NCI-H524 (cell line): ENCODE measurements at places on chromosomes 2 and 18.
A peak's percentile ranks its signal among the peaks of the same experiment; 100 is the strongest.

DNA sequence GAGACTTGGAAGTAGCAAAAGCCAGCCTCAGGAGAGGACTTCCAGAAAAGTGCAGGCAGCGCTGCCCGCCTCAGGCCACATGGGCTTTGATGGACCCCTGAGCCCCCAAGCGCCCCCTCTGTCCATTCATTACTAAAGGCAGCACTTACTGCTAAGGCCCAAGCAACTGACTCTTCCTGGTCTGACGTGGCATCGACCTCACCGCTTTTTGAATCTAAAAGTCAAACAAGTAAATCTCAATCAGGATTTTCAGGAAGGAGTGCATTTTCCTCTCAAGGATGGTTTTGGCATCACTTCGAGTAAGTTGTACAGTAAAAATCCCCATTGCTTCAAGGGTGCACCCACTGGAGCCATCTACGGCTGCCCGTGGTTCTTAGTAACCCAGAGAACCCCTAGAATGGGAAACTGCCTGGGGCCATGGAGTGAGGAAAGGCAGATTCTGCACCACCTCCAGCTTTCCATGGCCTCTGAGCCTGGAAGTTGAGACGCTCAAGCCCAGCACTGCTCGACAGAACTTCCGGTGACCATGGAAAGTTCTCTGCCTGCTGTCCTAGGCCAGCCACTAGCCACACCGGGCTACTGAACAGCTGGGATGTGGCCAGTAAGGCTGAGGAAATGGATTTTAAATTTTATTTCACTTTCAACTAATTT lies 7.0 kb downstream of the HJURP start:
- DNase-seq, result no peak

- no peak for DNase-seq
Measured at GRCh38 chr2:30565851-30566358, 118.9 kb downstream of the LCLAT1 start.

- DNase-seq, result no peak
Measured at GRCh38 chr2:45275242-45275805, 266.1 kb upstream of the SIX2 start.

DNA sequence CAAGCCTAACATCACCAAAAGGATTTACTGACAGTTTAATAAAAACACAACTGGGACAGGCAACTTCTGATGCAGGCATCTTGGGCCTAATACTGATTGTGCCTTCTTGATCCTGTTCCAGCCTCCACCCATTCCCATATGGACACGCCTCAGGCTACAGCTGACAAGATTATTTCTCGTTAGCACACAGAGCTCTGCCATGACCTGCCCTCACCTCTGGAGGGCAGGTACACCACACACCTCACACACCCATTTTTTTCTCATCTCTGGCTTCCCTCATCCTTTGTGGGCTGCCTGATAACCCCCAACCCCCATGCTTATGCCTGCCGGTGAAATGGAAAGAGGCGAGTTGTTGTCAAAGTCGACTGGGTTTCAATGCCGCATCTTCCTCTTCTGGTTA lies 147.0 kb downstream of the ANTXR1 start:
- DNase-seq, result peak; percentile 35

DNA sequence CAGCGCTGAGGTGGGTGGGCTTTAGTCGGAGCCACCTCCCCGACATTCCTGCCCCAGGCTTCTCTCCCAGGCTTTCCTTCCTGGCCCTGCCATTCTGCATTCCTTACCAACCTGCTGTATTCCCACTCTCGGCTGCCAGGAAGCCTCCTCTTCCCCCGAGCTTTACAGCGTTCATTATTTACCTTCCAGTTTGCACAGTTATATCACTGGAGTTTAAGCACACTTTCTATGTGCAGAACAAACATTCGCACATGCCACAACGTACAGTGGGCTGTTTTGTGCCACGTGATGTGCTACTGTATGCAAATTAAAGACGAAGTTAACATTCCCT lies 246.3 kb downstream of the SOX11 start:
- DNase-seq, result no peak

- no peak for DNase-seq
Measured at GRCh38 chr2:46989491-46990230, 74.1 kb upstream of the MCFD2 start.

DNA sequence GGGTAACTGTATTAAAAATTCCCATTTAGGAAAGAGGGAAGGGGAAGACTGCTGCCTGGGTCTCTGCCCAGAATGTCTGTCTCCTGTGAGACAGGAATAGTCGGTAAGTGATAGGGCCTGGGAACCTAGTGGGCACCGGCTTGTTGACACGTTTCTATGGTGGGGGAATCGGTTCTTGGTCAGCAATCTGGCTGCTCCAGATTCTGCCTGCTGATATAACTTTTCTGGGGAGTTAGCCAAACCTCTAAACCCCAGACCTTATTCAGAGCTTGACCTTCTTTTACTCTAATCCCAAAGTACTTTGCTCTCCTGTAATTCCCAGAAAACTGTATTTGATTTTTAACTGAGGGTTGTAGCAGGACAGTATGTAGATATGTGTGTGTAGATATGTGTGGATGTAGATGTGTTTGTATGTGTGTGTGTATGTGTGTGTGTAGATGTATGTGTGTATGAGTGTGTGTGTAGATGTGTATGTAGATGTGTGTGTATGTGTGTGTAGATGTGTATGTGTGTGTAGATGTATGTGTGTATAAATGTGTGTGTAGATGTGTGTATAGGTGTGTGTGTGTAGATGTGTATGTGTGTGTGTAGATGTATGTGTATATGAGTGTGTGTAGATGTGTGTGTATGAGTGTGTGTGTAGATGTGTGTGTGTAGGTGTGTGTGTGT lies 61.8 kb upstream of the TXNDC2 start:
- no peak for DNase-seq

DNA sequence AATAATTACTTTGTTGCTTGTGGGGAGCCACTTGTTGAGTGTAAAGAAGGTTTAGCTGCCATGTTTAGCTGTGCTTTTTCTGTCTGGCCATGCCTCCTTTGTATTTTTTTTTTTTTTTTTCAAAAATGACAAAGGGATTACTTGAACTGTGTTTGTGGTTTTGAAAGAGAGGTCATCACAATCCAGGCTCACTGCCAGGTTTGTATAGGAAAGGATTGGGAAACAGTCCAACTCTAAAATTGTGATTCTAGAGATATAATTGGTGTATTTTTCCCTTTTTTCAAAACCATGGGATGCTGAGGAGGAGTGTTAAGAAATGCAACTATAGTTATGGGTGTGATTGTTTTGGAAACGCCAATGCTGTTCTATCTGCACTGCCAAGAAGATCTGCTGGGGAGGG lies 4.3 kb downstream of the ITPRIPL1 start:
- DNase-seq, result no peak
